ENCODE measurements at places on chromosomes 3 and 15. TPM values are rescaled to one million over a fixed set of nuclear protein-coding genes. Genes with fewer than 3 reads are reported as not detected.

LSAMP gene
- total RNA-seq = 7.9 TPM

FSIP1 gene
- total RNA-seq = 0.25 TPM

IVD gene
- total RNA-seq = 41.2 TPM

RTP4 gene
- 3.0 TPM for total RNA-seq

SAMD7 gene
- not detected for total RNA-seq

PPM1L gene
- 10.0 TPM for total RNA-seq

CCDC39 gene
- not detected for total RNA-seq

TEX264 gene
- 70.3 TPM for total RNA-seq

TIPIN gene
- 5.0 TPM for total RNA-seq

FRMD4B gene
- 4.1 TPM for total RNA-seq

HESX1 gene
- 0.19 TPM for total RNA-seq

SEMA3B gene
- 4.4 TPM for total RNA-seq

PRSS50 gene
- total RNA-seq = not detected

STRIT1 gene
- total RNA-seq = not detected

CCNB2 gene
- total RNA-seq = 6.1 TPM

TLR9 gene
- total RNA-seq = not detected
